ENCODE measurements at places on chromosomes 7 and 10.

- DNase-seq = no peak
These were observed 116.5 kb downstream of the ATXN7L1 start for GRCh38 chr7:105759670-105760550.

DNA sequence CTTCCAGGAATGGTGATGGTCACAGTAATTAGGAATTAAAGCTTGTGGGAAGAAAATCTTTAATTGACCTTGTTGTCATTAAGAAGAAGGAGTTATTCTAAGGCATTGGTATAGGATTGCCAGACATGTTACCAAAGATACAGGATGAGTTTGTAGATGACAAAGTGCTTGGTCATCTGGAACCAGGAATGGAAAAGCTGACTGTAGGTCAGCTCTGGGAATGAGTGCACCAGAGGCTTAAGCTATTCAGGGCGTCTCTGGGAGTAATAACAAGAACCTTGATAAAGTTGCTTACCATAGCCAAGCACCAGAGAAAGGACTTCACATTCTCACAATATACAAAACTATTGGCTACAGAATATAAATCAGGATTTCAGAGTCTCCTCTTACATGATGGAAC is 89.0 kb downstream of the PHTF2 start:
- DNase-seq = peak; percentile 25

DNA sequence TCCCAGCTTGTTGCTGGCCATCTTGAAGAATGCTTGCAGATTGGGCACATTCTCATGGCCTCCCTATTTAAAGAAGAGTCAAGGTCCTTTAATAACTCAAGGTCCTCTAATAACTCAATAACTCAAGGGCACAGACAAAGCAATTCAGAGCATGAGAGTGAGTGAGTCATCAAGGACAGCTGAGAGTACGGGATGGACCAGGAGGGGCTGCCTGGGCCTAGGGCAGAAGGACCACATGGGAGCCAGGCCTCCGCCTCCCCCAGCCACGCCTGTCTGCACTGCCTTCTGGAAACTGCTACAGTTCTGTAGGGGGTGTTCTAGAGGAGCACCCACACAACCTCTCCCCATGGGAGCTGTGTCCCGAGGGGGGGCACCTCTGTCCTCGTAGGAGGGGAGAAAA is 48.9 kb downstream of the ZNF503 start:
- DNase-seq = no peak

DNA sequence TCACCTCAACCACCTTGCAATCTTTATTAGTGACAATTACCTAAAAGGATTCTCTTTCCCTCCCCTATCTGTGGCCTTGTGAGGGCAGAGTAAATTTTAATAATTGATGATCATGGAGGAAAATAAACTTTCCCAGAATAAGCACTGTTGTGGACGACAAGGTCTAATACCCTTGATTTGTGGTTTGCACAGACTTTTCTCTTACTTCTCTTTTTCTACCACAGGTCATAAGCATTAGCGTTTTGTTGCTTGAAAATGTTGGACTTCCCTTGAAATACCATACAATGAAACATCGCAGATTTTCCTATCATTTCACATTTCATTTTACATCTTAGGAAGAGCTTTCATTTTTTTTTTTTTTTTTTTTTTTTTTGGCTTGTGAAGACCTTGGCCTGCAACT is 188.1 kb upstream of the TMEM72 start:
- no peak for DNase-seq

DNA sequence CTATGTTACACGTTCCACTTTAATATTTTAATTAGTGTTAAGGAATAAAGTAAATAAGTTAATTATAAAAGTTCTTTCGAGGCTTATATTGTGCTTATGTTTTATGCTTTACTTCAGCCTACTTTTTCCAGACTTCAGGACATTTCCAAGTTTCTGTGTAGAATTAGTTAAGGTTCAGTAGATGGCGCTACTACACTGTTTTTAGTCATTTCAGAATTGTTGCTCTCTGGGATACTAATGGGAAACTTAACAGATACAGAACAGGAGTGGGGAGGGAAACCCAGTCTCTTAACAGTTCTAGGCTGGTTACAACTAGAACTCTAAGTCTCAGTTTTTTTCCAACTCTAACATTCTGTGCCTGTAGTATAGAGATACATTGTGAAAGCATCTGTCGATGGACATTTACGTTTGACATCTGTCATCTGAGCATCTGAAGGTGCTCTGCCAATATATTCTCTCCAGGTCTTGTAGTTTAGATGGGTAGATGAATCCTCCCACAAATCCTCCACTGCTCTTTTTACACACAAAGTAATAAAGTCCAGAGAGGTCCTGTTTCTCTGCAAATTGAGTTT is 56.8 kb upstream of the FAM171A1 start:
- DNase-seq = no peak
